Forelimb muscle (tissue), 1 donor: ENCODE measurements at places on chromosomes 6 and 20. TPM values are rescaled to one million over a fixed set of nuclear protein-coding genes. Genes with fewer than 3 reads are reported as not detected.
A peak's percentile ranks its signal among the peaks of the same experiment; 100 is the strongest.

Gene LY6G6D
- polyA plus RNA-seq = 0.47 TPM

GRCh38 chr6:28433119-28433518 is 10.2 kb downstream of the ZSCAN23 start:
- no peak for DNase-seq

GRCh38 chr20:19375801-19376200 is 163.4 kb downstream of the SLC24A3 start:
- DNase-seq = no peak

Gene GFOD1
- polyA plus RNA-seq = 3.0 TPM

DNA sequence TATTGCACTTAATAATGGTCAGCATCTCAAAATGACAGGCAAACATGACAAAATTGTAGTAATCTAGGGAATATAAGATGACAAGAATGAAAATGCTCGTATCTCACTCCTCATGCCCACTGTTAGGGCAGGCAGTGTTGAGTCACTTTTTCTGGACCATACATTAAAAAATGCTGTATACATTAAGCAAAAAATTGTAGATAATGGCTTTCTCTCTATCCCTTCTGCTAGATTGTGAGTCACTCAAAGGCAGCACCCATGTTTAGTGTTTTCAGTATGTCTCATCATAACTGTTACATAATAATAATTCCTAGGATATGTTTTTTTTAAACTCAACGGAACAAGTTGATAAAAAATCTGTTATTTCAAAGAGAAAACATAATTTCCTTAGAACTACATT is 199.3 kb downstream of the TENT5A start:
- no peak for DNase-seq

GRCh38 chr6:116010790-116011401 is 49.8 kb downstream of the FRK start:
- DNase-seq = no peak

DNA sequence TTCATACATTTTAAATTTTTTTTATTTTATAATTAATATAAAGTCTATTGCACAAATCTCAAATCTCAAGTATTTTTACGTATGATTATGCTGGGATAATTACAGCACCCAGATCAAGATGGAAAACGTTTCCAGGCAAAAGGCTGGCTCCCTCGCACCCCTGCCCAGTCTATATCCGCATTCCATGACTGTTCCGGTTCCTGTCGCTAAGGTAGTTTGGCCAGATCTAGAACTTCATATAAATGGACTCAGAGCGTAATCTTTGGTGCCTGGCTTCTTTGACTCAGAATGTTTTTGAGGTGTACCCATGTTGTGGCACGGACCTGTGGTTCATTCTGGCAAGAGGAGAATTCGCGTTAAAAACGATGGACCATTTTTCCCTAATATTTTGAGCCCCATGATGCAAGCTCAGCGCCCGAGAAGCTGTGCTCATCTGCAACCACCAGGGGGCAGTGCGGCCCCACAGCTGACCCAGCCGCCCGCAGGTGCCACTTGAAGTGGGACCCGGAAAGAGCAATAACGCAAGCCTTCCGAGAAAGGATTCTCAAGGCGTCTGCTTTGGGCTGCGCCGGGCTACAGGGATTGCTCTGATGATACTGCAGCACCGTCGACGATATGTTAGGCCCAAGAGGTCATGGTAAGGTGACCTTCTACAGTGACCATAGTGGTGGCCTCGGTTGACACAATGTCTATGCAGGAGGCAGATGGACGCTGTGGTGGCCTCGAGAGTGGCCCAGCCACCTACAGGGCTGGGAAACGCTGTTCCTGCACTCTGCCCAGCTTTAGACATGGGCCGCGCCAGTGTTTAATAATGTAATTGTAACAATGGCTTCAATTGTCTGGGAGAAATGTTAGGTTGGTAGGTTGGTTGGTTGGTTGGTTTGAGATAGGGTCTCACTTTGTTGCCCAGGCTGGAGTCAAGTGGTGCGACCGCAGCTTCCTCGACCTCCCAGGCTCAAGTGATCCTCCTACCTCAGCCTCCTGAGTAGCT is 160.1 kb downstream of the ZMYND8 start:
- peak; percentile 19 for DNase-seq

Gene DTD1
- polyA plus RNA-seq = 16.3 TPM

GRCh38 chr6:79808921-79809320 is 138.4 kb downstream of the ELOVL4 start:
- peak; percentile 24 for DNase-seq

- DNase-seq = no peak
Measured at GRCh38 chr20:60808701-60809100, 443.4 kb upstream of the CDH4 start.

DNA sequence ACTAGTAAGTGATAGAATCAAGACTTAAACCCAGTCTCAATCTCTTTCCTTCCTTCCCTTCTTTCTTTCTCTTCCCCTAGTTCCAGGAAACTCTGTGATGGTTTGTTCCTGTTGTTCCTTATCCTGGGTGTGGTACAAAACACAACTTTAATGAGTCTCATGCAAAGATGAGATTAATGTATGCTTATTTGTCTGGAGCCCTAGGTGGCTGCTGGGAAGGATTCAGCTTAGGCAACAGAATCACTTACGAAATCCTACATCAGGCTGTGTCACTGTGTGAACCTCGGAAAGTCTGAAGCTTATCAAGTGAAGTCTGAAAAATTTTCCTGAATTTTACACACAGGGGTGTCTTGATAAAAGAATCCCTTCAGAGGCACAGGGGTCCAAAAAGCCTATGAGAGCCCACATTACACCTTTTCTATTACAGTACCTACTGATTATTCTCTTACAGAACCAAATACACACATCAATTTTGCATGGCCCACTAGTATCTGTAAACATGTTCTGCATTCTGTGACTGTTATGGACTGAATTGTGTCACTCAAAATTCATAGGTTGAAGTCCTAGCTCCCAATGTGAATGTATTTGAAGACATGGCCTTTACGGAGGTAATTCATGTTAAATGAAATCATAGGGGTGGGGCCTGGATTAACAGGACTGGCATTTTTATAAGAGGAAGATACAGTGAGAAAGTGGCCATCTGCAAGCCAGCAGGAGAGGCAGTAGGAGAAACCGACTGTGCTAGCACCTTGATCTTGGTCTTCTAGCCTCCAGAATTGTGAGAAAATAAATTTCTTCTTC is 144.7 kb downstream of the MYB start:
- DNase-seq = no peak

DNA sequence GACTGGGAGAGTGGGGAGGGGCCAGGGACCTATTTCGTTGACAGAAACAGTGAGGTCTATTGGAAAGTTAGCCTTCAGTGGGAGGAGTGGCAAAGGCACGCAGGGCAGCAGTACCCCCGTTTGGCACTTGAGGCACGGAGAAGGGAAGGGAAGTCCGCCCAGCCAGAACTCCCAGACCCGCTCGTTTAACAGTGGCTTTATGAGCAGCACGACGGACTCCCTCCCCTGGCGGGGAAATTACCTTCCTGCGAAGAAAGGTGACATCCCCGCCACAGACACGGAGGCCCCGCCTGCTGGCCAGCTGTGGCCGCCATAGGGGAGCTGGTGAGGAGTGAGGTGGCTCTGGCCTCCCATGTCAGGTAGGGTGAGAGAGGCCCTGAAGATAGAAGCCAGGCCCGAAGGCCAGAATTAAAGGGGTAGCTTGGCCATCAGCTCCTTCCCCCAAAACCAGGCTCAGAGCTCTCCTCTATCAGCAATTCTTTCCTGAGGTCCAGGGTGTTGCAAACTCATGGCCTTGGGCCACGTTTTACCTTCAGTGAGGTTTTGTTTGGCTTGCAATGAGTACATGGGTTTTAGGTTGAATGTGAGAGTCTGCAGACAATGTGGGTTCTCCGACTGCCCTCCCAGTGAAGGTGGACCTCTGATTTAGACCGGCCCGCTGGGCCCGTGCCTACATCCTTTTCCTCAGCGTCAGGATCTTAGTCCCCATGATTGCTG is 123.7 kb downstream of the MRPL14 start:
- no peak for DNase-seq

Gene TP53TG5
- 0.68 TPM for polyA plus RNA-seq

Gene SLC29A1
- 86.2 TPM for polyA plus RNA-seq

Gene SRSF12
- polyA plus RNA-seq = 3.8 TPM

GRCh38 chr20:63648895-63649589 is 4.2 kb downstream of the STMN3 start:
- no peak for DNase-seq

DNA sequence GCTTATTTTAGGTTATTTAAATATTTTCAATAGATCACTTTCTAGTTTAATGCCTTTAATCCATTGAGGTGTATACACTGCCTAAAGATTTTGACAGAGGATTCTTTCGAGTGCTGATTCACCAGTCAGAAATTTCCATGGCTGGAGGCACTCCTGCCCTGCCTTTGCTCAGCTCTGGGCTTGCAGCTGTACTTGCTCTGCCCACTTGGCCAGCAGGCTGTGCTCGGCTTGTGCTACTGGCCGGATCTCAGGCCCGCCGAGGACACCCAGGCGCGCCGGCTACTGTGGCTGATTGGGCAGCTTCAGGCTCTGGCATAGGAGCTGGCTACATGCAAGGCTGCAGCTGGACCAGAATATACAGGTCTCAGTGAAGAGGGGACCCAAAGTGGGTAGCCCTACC is 675.1 kb upstream of the MMS22L start:
- no peak for DNase-seq

DNA sequence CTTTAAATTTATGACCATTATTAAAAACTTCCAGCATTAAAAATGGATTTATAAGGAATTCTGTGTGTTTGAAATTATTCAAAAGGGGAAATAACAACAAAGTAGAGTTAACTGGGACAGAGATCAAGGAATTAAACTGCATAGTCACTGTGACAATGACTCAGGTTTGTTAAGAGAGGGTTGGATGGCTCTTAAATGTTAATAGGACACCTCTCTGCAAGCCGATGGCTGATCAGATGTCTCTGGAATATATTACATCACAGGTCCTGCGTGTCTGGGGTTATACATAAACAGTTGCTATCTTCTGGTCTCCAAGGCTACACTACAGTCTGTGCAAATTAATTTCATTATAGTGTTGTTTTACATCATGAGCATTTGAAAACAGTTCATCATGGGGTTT is 574.3 kb downstream of the COL12A1 start:
- no peak for DNase-seq

DNA sequence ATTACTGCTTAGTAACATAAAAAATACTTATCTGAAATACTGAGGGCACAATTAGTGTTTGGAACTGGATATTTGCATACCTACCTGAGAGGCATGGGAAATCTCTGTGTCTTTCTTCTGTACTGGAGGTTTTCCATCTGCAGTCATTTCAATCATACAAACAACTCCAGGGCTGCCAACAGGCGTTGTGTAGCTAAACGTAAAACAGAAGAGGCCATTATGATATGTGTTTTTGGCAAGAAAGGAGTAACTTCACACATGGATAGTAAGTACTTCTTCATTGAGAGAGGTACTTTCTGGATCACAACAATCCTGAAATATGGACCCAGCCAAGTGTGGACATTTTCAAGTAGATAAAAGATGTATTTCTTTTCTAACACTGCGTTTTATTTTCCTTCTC is 363.4 kb downstream of the PHF3 start:
- no peak for DNase-seq

- no peak for DNase-seq
Measured at GRCh38 chr6:101614774-101615173, 221.3 kb downstream of the GRIK2 start.

DNA sequence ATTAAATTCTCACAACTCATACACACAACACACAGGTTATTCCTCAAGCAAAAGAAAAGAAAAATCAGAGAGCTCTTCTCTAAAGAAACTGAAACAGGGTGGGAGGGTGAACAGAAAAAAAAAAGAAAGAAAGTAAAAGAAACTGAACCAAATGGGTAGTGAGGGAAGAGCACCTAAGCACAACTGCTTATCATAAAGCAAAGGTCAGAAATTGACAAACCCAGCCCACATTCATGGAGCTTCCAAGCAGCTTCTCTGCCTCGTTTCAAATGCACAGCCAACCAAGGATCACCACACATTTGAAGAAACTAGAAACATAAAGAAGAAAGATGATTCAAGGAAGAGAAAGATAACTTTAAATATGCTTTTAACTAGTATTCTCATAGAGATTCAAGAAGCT is 90.5 kb downstream of the RNGTT start:
- DNase-seq = no peak
